ENCODE measurements at places on chromosomes 3 and 15.
A peak's percentile ranks its signal among the peaks of the same experiment; 100 is the strongest.

DNA sequence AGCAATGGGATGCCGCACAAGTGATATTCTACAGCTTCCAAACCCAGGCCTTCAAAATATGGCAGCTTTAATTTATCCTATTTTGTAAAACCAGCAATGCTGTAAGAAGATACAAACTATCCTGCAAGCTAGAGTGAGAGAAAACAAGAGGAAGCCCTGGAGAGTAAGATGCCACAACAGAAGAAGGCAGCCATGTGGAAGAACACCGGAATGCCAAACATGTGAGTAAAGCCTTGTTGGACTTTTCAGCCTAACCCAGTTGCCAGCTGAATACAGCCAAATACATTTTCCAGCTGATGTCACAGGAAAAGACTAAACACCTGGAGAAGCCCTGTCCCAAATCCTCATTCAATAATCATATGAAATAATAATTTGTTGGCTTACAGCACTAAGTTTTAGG lies 1115.1 kb upstream of the CADM2 start:
- peak; percentile 40 for DNase-seq

DNA sequence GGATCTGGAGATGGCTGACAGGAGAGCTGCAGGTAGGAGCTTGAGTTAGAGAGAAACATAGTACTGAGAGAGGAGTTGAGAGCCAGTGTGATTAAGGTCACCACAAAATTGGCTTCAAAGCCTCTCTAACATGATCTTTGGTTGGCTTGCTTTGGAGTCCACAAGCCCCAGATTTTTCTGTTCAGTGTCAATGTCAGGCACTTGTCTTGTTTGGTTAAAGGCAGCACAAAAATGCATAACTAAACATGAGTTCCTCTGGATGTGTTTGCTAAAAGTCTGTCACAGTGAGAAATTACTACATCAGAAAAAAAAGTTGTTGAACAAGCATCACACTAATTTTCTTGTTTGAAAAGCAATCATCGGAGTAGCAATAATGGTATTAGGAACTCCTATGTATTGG lies 440.5 kb downstream of the NTRK3 start:
- DNase-seq: no peak

GRCh38 chr15:54636147-54636546 lies 560.6 kb downstream of the RSL24D1 start:
- no peak for DNase-seq

GRCh38 chr3:65144791-65145351 lies 457.1 kb upstream of the ADAMTS9 start:
- no peak for DNase-seq

GRCh38 chr3:123409443-123410148 lies 39.3 kb downstream of the ADCY5 start:
- no peak for DNase-seq

DNA sequence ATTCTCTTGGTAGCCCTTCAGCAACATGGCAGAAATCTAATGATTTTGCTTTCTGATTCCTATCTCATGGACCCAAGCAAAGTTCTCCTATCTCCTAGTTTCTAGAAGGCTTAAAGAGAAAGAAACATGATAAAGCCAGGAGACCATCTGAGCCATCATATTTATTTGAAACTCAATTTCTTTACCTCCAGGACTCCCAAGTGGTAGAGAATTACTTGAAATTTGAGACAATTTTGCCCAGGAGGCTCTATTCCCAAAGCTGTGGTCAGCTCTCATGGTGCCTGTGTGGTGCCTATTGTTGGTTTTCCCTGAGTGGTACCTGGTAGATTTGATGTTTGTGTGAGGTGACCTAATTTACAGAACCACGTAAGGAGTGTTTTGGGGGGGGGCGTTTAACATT lies 38.8 kb downstream of the CHP1 start:
- DNase-seq: no peak

GRCh38 chr3:171860830-171861535 lies 17.8 kb downstream of the TMEM212 start:
- no peak for DNase-seq

DNA sequence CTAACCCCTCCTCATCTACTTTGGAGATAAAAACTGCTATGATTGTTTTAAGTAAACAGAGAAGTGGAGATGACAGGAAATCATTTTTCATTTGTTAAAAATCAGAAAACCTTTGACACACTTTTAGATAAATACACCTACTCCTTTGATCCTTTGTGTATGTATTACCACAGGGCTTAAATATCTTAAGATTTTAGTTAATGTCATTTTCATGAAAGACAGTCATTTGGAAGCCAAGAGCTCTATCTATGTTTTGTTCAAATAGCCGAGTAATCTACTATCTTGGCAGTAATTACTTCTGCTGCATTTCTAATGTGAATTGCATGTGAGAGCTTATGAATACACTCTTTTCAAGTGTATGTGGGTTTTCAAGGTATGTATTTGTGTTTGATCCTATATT lies 2.0 kb downstream of the ARPP21 start:
- no peak for DNase-seq

DNA sequence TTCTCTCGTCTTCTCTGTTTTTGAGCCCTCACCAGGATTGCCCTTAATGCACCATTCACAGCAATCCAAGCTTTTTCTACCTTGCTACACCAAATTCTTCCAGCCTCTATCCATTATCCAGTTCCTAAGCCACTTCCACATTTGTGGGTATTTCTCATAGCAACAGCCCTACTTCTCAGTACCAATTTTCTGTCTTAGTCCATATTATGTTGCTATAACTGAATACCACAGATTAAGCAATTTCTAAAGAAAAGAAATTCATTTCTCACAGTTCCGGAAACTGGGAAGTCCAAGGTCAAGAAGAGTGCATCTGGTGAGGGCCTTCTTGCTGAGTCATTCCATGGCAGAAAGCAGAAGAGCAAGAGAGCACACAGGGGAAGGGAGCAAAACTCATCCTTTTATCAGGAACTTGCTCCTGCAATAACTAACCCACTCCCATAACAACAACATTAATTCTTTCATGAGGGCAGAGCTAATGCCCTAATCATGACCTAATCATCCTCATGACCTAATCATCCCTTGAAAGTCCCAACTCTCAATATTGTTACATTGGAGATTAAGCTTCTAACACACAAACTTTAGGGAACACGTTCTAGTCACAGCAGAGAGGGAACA lies 9.7 kb upstream of the EIF1B start:
- DNase-seq: no peak

- DNase-seq: no peak
Measured at GRCh38 chr3:12196684-12197083, 38.0 kb upstream of the TIMP4 start.

- DNase-seq: no peak
Measured at GRCh38 chr3:27528791-27529190, 44.6 kb upstream of the SLC4A7 start.

GRCh38 chr3:104717828-104718196 lies 648.9 kb upstream of the ALCAM start:
- DNase-seq: no peak

DNA sequence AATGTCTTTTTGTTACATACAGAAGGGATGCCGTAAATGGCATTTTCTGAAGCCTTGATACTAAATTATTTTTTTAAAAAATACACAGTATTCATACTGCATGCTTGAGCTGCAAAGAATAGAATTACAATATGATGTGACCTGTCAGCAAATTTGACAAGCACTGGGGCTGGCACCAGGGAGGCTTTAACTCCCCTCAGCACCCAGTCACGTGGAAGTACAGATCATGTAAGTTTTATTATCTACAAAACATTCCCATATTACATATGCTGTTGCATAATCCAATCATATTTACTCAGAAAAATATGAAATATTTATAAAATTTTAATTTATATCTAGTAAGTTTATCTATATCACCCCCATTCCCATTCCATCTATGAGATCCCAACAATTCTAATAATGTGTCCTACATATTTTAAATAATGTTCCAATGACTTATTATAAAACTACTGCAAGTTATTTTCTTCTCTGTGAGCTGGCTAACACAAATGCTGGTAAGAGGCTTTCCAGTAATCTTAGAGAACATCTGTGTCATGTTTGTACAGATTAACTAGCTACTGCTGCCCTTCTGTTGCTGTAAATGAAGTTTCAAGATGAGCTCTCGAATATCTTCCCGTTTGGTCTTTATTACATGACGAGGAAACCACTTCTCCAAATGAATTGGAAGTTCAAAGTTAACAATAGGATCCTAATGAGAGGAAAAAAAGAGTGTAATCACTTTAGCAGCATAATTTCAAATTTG lies 5.2 kb upstream of the IMPG2 start:
- no peak for DNase-seq

- no peak for DNase-seq
Measured at GRCh38 chr3:365268-365667, 168.7 kb downstream of the CHL1 start.

DNA sequence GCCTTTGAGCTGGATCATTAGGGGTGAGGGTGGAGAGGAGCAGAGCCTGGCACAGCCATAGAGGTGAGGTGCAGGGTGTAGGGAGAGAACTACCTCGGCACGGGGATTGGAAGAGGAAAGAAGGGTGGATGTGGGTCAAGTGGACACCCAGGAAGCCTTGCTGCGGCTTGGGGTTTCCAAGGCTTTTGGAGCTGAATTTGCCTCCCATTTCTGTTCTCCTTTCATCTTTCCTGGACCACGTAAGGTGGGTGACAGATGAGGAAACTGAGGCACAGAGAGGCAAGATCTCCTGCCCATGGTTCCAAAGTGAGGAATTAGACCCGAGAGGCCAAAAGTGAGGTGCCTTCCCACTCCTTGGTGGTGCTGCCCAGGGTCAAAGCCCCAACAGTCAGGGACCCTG lies 35.4 kb upstream of the SFMBT1 start:
- no peak for DNase-seq

GRCh38 chr3:63862804-63863149 lies 828 bp downstream of the THOC7 start:
- no peak for DNase-seq

DNA sequence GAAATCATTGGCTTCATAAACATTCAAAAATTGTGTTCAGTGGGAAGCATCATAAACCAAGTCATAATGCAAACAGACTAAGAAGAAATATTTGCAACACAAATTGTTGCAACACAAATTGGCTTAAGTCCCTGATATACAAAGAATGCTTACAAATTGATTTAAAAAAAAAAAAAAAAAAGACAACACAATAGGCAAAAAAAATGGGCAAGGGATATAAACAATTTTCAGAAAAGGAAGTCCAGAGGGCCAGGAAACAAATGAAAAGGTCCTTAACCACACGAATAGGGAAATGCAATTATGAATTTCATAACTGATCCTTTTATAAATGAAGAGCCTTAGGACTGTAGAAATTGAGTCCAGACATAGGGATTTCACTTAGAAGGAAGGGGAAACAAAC lies 98.9 kb downstream of the LRRK1 start:
- DNase-seq: no peak

DNA sequence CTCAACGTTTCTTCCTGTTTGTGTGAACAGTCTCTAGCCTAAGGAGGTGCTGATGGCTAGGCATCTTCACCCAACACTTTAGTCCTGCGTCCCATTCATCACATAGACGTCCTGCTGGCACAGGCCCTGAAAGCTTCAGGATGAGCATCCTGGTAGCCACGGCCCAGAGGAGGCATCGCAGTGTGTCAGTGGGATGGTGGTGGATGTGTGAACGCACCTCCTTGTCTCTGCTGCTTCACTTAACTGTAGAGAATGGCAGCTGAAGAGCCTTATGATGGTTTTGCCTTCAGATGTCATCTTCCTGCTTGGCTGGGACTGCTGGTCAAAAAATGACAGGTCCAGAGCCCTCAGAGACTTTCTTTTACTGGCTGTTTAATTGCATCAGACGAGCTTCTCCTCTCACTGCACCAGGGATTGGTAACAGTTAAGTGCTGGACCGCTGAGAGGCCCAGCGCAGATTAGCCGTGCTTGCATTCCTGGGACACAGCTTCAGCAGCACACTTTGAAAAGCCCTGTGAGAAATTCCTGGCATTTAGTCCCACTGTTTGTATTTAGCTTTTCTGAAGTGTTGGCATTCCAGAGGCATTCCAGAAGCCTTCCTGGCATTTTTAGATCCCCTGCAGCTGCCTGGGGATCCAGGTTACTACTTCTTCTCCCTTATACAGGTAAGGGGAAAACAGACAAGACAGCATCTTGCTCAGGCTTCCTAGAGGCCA lies 132.4 kb upstream of the PLXNA1 start:
- DNase-seq: peak; percentile 80

GRCh38 chr3:155418407-155418806 lies 124.9 kb upstream of the STRIT1 start:
- peak; percentile 6 for DNase-seq

GRCh38 chr15:49877873-49878521 lies 241.0 kb downstream of the ATP8B4 start:
- no peak for DNase-seq

GRCh38 chr3:71210257-71211007 lies 373.1 kb downstream of the FOXP1 start:
- no peak for DNase-seq

DNA sequence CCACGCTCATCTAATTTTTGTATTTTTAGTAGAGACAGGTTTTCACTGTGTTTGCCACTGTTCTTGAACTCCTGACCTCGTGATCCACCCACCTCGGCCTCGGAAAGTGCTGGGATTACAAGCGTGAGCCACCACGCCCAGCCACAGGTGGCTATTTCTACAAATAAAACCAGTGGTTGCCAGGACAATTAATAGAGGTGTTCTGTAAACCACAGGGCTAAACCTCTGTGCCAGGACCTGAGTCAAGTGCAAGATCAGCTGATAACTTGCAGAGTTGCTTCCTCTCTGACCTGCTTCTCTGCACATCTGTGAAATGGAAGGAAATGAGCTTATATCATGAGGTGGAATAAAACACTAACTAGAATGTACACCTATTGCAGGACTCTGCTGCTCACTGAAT lies 72.8 kb downstream of the CD200R1L start:
- no peak for DNase-seq

DNA sequence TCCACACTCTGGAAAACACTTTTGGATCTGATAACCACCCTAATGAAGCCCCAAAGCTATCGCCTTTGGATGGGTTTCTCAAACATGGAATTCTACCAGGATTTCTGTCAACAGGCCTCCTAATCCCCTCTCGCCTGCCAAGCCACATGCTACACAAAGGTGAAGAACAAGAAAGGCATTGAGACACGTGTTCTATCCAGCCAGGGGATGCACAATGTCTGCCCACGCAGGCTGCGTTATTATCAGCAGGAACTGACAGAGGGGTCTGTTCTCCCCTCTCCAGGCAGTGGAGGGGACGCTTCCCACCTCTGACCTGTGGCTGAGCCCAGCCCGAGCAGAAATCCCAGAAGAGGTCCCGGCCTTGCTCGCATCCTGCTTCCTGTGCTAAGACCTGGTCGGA lies 45.4 kb upstream of the THBS1 start:
- no peak for DNase-seq

DNA sequence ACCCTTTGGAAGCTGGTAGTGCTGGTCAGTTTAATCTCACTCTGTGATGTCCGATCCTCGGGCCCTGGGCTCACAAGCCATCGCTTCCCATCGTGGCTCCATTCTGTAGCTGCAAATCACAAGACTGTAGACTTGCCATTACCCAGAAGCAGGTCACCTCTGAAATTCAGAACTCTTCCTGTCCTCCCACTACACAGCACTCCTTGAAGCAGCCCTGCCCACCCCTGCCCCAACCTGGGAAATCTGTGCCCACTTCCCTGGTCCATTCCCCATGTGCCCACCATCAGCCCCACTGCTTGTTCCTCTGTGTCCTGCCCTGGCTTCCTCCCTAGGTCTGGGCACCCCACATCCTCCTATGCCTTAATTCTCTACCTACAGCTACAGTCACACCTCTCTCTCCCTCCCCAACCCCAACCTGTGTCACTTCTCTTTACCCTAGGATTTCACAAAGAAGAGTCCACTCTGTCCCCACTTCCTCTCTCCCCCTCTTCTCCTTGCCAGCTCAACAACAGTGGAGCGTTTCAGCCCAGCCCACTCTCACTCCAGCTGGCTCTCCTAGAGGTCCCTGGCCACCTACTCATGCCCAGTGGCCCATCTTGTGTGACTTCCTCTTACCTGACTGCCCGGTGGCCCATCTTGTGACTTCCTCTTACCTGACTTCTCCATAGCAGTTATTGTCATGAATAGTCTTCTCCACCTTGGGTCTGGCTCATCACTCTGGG lies 8.3 kb downstream of the ZNF710 start:
- DNase-seq: no peak

Data from neuronal stem cell (in vitro differentiated cells).